Stimulated activated CD4-positive, alpha-beta T cell treated with anti-CD3 and anti-CD28 coated beads, Interleukin-4, amount 100 ng/mL, for 48 hours (primary cell): ENCODE measurements at places on chromosomes 4 and X.

DNA sequence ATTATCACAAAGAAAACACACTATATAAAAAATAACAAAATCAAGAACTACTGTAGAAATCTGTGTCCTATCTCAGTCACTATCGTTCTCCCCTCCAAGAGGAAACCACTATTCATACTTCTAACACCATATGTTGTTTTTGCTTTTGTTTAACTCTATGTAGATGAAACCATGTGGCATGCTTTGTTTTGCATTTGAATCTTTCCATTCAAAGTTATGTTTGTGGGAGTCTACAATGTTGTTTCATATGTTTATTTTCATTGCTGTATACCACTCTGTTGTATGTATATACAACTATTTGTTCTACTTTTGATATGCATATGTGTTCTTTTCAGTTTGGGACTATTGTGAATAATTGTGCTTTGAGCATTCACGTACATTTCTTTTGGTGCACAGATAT, 116.1 kb downstream of the PABPC4L start:
- no peak for DNase-seq

DNA sequence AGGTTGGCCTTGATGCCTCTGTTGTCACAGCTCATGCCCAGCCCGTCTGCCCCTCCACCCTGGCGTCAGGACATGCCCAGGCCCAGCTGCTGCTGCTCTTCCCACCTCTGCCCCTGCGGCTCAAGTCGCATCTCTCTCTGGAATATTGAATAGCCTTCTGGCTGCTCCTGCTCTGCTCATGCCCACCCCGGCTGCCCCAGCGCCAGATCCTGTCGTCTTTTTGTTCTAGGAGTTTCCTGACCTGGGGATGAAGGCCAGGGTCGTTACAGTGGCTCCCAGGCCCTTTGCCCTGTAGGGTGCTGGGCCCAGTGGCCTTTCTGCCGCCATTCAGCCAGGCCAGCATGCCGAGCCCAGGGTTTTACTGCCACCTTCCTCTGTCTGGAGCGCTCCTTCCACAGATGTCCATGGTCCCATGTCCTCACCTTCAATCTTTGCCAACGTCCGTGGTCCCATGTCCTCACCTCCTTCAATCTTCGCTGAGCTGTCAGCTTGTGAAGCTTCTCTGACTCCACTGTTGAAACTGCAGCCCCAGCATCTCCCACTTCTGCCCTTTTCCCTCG, 9.7 kb downstream of the MAEA start:
- DNase-seq: no peak

DNA sequence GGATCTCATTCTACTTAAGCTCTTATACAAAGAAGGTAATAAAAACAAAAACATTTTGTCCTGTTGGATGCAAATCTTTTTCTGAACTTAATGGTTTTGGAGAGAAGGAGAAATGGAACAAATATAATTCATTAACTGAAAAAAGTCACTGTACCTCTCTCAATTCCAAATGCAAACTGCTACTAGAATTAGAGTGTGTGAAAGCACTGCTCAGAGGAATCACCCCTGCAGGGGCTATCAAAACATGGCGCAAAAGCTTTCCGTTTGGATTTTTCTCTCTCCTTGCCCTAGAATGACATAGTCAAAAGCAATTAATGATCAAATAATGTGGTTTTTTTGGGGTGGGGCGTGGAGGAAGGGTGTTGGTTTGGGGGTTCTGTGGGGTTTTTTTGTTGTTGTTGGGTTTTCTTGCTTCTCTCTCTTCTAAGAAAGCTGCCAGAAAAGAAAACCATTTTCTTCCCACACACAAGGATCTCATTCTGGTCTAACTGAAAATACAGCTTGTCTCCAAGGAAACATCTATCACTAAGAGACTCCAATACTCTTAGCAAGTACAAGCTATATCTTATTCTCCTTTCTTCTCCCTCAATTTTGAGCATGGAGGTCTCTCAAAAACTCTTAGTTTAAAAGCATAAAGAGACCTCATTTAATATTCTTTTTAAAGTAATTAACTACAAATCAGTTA, 41.6 kb downstream of the USP46 start:
- DNase-seq: no peak

DNA sequence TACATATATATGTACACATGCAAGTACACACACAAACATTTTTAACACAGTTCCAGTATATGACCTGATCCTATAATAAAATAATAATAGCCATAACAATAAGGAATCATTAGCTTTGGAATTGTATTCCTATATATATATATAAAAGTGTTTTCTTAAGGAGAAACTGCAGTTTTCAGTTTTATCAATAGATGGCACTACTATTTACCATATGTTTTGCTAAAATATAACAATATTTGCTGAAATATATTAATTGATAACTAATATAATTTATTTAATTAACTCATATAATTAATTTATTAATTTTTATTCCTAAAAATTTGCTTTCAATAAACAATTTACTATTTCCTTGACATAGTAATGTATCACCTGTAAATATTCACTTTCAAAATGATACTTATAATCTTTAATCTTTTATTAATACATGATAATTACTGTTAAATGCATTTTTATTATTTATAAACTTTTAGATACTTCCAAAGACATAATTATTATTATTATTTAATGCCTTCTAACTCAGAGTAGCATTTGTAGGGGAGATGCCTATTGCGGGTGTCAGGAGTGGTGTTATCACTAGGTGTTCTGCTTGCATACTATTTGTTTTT, 599.5 kb downstream of the FSTL5 start:
- no peak for DNase-seq

GRCh38 chrX:41670112-41670511, 18.7 kb upstream of the GPR34 start:
- DNase-seq: no peak
